ENCODE measurements at places on chromosomes 6 and 20. TPM values are rescaled to one million over a fixed set of nuclear protein-coding genes. Genes with fewer than 3 reads are reported as not detected.
A peak's percentile ranks its signal among the peaks of the same experiment; 100 is the strongest.

DNA sequence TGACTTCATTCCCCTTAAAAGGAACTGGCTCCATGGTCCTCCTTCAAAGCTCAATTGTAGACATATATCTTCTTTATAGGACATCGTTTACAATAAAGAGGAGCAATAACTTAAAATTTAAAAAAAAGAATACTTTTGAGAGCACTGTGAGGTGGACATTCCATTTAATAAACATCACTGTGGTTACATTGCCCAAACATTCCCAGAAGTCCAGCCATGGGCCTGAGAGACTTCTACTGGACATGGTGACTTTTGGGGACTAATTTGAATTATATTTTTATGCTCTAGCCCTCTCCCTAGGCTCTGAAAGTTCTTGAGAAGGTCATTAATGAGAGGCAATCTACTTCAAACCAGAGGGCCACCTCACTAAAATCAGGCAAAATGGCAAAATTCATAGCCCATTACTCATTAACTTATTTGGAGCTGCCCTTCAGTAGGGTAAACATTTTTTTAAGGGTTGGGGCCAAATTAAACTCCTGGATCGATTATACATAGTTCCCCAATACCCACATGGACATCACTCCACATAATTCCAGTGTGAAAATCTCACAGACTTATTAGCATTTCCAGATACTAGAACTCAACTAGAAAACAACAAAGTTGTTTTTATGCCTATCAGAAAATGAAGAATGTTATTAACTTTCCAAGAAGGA is 17.1 kb downstream of the ISM1 start:
- DNase-seq: no peak

GRCh38 chr6:105066233-105066632 is 109.3 kb downstream of the LIN28B start:
- DNase-seq: no peak

- DNase-seq: no peak
Measured at GRCh38 chr6:147717991-147718390, 209.5 kb downstream of the SAMD5 start.

GRCh38 chr6:148296771-148297170 is 45.9 kb upstream of the SASH1 start:
- DNase-seq: no peak

Gene SLC22A2
- total RNA-seq: not detected

Gene NOX3
- not detected for total RNA-seq

GRCh38 chr6:167161851-167162467 is 4.2 kb upstream of the GPR31 start:
- no peak for DNase-seq

Gene KCTD20
- total RNA-seq: 45.1 TPM

DNA sequence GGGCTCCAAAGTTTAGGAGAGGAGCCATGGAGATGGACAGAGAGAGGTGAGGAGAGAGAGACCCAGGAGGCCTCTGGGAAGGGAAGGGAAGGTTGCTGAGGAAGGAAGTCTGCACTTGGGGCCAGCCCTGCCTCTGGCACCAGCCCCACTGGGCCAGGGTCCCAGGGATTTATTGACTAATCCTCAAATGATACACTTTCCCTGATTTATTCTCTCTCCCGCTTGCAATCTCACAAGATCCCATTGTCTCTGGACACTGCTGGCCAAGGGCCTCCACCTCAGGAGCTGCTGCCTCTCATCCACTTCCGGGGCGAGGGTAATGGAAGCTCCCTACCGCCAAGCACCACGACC is 43.6 kb upstream of the FOXP4 start:
- no peak for DNase-seq

Gene TRIM10
- total RNA-seq: 2.7 TPM

- DNase-seq: peak; percentile 45
Measured at GRCh38 chr6:113120582-113121285, 736.4 kb upstream of the MARCKS start.

DNA sequence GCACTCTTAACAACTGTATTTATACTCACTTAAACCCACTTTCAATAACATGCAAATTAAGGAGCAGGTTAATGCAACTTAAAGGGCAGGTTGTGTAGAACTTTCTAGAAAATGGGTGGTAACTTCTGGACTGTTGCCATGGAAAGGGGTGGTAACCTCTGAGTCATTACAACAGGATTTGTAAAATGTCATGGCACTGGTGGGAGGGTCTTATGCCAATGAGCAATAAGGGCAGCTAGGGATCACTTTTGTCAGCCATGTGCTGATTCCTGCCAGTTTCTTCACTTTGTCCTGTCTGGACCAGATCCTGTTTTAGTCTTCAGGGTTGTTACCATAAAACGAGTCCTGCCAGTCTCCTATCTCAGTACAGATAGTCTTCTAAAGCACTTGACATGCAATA is 560.5 kb upstream of the PTCHD4 start:
- DNase-seq: no peak

Gene NAPB
- 4.6 TPM for total RNA-seq

- DNase-seq: no peak
Measured at GRCh38 chr6:13146442-13146841, 181.9 kb downstream of the TBC1D7 start.

Gene ZBTB46
- 2.5 TPM for total RNA-seq

DNA sequence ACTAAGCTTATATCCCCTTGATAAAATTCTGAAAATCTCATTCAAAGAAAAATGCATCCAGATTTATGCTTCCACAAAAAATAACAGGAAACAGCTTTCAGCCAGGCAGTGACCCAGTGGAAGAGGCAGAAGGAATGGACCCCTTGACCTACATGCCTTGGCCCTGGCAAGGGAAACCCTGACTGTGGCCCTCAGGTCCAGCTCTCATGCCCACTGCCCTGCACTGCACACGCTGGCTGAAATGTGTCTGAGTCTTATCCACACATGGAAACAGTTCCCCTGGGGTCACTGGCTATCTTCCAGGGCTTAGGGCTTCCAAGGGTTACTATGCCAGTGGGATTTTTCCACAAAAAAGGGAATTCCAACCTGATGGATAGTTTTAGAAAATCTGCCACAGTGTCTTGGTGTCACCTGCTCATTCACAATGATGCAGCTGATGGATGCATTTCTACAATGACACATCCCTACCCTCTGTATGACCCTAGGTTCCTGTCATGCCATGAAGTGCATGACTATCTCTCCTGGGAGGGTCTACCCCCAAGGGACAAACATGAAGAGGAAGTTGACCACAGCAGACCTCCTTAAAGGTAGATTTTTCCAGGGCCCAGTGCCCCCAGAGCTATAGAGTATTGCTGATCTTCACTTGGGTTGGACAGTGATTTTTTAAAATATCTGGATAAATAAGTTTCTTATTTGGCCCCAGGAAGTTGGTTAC is 121.9 kb upstream of the CD93 start:
- DNase-seq: no peak

DNA sequence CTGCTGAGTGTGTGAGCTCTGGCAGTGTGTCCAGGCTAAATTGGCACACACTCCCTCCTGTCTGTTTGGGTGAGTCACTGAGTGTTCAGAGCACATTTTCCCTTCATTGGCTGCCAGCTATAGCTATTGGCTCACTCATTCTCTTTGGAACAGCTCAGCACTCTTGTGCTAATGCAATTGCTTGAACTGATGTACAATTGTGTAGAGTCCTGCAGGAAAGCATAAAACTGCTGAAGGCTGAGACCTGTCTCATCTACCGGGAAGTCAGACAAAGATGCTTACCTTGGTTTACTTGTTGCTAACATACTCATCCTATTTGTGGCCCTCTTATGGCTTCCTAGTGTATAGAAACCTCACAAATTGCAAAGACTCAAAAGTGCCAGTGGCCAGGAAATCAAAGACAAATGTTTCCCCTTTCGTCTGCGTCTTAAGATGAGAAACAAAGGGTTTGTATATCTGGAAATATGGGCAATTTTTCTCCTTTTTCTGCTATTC is 351.0 kb downstream of the BCKDHB start:
- DNase-seq: peak; percentile 52

Gene SMPD2
- 17.3 TPM for total RNA-seq

- DNase-seq: no peak
Measured at GRCh38 chr6:136923954-136924673, 2.0 kb downstream of the SLC35D3 start.

DNA sequence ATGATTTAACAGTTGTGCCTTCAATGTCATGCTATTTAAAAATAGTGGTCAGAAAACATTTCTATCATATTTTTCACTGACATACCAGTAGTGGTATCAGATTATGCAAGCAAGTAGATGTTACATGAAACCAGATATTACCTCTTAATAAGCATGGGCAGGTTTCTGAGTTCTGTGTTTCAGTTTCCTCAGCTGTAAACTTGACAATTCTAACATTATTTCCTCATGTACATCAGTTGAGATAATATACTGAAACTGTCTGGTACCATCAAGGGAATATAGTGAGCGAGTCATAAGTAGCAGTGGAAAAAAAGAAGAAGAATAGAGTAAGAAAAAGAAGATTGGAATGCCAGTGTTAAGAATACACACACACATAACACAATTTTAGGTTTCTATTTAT is 477.9 kb upstream of the MANEA start:
- DNase-seq: no peak

Gene GHRH
- total RNA-seq: not detected

DNA sequence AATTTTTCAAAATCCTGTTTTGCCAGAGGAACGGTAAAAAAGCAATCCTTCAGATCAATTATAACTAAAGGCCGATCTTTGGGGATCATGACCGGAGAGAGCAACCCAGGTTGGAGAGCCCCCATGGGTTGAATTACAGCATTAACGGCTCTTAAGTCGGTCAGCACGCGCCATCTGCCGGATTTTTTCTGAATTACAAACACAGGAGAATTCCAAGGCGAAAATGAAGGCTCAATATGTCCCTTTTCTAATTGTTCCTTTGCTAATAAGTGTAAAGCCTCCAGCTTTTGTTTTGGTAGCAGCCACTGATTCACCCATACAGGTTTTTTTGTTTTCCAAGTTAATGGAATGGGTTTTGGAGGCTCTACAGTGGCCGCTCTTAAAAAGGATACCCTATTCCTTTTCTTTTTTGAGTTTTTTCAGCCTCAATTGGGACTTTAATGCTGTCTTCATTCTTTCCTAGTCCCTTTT is 16.9 kb upstream of the PTCRA start:
- peak; percentile 86 for DNase-seq

GRCh38 chr6:138572167-138572875 is 73.0 kb upstream of the NHSL1 start:
- DNase-seq: peak; percentile 61

- peak; percentile 69 for DNase-seq
Measured at GRCh38 chr6:54860739-54861138, 14.2 kb downstream of the FAM83B start.

GRCh38 chr20:4791121-4791520 is 69.4 kb downstream of the PRND start:
- DNase-seq: no peak

DNA sequence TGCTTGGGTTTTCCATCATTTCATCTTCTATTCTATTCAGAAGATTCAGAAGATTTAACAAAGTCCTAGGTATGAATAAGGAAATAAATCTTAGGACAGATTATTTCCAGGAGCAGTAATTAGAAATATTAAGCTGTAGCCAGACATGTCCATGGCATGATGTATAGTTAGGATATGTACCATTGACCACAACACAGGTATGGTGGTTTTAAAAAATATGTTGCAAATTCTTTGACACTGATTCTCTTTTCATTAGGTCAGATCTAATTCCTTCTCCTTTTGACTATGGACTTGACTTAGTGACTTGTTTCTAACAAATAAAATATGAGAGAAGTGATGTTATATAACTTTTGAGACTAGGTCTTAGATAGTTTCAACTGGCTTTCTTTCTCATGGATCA is 23.5 kb upstream of the PDE7B start:
- no peak for DNase-seq
